ENCODE measurements at places on chromosomes 7 and 10.

DNA sequence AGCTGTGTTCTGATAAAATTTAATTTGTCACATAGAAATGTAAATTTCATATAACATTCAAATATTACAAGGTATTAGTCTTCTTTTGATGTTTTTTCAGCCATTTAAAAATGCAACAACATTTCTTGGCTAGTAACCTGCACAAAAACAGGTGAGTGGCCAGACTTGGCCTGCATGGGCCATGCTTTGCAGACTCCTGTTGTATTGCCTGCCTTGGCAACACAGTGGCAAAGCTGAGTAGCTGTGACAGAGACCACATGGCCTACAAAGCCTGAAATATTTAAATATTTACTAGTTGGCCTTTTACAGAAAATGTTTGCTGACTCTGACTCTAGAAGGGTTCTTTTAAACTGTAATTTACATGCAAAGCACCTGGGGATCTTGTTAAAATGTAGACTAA is 13.5 kb upstream of the TBX20 start:
- no peak for DNase-seq

DNA sequence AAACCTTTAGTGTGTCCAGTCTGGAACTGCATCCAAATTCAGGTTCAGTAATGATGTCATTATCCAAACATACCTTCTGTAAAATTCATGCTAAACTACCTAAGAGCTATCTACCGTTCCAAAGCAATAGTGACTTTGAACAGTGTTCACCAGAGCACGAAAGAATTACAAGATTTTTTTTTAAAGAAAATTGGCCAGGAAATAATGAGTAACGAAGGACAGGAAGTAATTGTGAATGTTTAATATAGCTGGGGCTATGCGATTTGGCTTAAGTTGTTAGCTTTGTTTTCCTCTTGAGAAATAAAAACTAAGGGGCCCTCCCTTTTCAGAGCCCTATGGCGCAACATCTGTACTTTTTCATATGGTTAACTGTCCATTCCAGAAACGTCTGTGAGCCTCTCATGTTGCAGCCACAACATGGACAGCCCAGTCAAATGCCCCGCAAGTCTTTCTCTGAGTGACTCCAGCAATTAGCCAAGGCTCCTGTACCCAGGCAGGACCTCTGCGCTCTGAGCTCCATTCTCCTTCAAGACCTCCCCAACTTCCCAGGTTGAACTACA is 694 bp upstream of the FAS start:
- no peak for DNase-seq

- no peak for DNase-seq
Measured at GRCh38 chr10:3623746-3624145, 161.3 kb downstream of the KLF6 start.

GRCh38 chr7:100472854-100473499 is 6.0 kb downstream of the TSC22D4 start:
- DNase-seq: no peak

DNA sequence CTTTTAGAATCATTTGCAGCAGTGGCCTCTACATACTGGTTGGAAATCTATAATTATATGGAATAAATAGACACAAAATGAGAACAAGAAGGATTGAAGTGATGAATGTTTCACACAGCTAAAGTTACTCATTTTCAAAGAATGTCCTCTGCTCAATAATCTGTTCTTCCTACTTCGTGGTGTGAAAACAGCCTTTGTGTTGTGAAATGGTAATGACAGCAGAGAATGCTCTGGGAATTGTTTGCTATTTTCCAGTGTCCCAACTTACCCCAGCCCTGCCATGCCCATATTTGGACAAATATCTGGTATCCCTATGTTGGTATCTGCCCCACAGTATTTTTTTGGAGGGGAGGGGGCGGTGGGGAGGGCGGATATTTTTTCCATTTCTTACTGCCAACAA is 130.4 kb downstream of the GLI3 start:
- no peak for DNase-seq

DNA sequence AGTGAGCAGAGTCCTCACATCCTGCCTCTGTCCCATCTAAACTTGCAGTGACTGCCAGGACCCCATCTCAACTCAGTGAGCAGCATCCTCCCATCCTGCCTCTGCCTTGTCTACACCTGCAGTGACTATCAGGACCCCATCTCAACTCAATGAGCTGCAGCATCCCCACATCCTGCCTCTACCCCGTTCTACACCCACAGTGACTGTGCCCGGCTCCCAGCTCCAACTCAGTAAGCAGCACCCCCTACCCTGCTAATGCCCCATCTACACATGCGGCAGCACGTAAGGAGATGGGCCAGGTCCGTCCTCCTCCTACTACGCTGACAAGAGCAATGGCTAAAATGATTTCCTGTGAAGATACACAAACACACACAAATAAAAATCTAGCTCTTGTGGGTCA is 65.5 kb downstream of the TNS3 start:
- no peak for DNase-seq

GRCh38 chr7:91717681-91718470 is 162.6 kb downstream of the MTERF1 start:
- no peak for DNase-seq

DNA sequence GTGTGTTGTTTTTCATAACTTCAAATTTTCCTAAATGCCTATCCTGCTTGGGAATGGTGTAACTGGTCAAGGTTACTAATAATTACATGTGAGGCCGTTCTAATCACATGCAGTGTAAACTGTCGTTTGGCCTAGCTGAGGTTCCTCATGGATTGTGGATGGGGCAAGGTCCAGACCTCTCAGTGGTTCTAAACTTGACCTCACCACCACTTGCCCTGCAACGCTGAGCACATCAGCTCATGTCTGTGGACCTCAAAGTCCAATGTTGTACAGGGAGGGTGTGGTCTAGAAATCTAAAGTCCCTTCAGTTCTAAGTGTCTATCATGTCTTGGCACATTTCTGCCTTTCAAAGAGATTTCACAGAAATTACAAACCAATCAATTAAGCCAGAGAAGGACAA is 15.6 kb downstream of the RBP3 start:
- DNase-seq: no peak

- DNase-seq: no peak
Measured at GRCh38 chr7:1862560-1862959, 192.5 kb downstream of the ELFN1 start.

- peak; percentile 61 for DNase-seq
Measured at GRCh38 chr10:104925232-104925851, 284.3 kb downstream of the SORCS3 start.

- DNase-seq: no peak
Measured at GRCh38 chr7:112167147-112167546, 39.1 kb downstream of the DOCK4 start.

GRCh38 chr10:15237351-15237750 is 68.9 kb upstream of the NMT2 start:
- no peak for DNase-seq

DNA sequence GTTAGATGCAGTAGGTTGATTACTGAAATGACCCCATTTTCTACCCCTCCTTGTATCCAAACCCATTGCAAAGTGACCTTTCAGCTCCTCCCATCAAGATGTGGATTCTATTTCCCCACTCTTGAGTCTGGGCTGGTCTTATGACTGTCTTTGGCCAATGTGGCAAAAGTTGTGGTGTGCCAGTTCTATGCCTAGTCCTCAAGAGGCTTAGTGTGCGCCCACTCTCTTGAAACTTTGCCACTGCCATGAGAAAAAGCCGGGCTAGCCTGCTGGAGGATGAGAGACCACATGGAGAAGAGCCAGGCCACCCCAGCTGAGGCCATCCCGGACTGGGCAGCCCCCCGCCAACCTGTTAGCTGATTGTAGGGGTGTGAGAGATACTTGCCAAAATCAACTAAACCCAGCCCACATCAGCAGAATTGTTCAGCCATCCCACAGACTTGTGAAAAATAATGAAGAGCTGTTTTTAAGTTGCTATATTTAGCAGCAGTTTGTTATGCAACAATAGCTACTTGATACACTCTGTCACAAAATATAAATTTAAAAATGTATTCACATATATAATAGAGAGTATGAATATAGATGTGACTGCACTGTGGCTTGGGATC is 131.0 kb upstream of the PALS2 start:
- no peak for DNase-seq

DNA sequence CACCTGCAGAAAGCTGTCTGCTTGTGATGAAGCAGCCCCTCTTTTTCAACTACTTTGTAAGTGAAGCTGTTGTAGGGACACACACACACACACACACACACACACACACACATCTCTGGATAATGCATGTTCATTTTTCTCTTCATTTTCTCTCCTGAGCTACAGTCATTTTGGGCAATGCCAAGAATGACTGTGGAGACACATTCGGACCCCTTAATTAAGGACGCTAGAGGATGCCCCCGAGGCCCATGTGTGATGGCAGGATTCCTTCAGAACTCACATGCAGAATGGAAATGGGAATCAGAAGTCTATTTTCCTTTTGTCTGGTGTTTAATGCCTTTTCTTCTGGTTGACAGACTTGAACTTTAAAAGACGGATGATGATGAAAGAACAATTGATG is 56.6 kb downstream of the CLRN3 start:
- DNase-seq: no peak

- DNase-seq: no peak
Measured at GRCh38 chr7:5197811-5198210, 7.8 kb downstream of the WIPI2 start.

DNA sequence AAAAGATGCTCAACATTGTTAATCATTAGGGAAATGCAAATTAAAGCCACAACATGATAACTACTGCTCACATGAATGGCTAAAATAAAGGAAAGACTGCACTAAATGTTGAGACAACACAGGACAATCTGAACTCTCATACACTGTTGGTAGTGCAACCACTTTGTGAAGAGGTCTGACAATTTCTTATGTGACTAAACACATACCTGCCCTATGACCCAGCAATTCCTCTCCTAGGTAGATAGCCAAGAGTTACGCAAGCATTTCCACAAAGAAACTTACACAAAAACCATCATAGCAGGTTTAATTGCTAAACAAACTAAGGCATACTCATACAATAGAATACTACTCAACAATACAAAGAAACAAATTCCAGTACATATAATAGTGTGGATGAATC is 41.8 kb upstream of the HERPUD2 start:
- DNase-seq: no peak

DNA sequence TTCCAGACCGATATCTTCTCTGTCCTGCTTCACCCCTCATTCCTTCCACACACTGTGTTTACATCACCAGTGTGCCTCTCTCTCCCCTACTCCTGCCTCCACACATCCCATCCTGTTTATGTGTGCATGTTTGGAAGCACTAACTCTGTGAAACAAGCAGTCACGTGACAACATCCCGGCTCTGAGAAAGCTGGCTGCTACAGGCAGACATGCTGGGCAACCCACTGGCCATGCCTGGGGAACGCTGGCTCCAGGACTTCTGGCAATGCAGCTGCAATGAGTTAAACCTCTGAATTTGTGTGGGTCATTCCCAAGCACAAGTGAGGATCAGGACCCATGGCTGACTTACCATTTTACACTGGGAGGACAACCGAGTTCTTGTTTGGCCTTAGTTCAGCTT is 74.0 kb downstream of the WNT2 start:
- DNase-seq: peak; percentile 14

DNA sequence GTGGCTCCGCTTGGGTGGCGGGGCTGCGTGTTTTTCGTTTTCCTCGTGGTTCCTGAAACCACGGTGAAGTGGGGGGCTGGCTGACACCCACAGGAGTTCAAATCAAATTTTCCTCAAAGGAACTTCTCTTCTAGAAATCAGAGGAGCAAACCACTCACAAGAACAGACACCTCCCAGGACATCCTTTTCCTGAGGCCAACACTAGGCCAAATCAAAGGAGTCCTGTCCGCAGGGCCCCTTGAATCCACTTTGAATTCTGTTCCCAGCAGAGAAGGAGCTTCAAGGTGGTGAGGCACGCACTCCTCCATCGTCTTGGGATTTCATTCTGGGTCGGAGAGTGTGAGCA is 29.9 kb upstream of the ZNF273 start:
- no peak for DNase-seq

- DNase-seq: no peak
Measured at GRCh38 chr7:29879609-29880008, 73.3 kb downstream of the WIPF3 start.

DNA sequence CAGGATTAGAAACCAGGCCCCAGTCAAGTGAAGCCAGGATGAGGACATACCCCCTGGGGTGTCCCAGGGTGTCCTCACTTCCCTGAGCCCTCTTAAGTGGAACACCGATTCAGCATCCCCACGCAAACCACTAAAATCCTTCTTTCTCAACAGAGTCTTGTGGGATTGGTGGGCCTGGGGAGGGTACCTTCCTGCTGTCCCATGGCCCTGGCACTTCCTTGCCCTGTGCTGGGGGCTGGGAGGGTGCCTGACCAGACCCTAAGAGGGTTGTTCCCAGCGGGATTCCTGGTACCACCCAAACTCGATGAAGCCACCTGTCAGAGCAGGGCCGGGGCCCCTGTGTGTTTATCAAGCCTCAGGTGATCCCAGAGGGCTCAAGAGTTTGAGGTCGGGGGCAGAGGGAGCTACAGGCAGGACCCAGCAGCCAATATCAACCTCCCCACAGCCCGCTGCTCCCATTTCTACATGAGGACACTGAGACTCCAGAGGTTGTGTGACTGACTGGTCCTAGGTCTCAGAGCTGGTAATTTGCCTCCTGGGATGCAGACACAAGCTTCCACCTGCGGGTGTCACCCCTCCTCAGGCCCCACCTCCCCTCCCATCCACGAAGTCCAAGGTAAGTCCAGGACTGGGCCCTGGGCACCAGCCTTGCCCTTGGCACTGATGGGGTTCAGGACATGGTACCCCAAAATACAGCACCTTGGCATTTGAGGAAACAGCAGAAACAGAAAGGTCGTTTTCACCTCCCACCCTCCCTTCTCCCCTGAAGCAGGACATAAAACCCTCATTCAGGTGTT is 31.4 kb downstream of the OAT start:
- DNase-seq: peak; percentile 25

DNA sequence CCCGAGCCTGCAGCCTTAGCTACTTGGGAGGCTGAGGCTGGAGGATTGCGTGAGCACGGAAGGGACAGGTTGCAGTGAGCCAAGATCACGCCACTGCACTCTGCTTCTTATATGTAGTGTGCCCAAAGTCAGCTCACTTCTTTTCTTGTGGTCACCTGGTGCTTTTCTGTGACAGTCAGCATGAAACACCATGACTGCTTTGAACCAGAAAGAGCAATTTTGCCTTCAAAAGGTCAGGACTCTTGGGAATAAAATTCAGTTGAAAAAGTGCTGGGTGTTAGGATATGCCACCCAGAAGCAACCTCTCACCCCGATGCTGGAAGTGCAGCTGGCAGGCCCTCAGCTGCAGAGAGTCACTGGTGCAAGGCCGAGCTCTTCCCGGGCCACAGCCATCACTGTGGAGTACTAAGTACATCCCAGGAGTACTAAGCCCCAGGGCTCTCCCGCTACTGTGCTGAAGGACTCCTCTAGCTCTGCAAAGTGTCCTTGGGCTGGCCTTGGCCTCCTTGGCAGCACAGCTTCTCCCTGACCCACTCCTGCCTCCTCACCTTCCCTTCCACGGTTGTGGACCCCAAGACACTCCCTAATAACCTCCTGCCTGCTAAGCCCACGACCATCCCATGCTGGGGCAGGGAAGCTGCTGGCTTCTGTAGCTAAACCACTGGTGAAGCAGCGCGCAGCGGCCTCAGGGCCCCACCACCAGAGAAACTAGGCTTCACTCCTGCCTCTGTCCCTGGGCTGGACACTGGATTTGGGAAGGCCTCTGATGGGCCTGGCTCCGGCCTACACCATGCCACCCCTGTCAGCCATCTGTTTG is 17.6 kb upstream of the GDI2 start:
- no peak for DNase-seq

- DNase-seq: no peak
Measured at GRCh38 chr10:127349737-127350136, 153.3 kb upstream of the INSYN2A start.
